Upper lobe of left lung (tissue), 6 donors: ENCODE measurements at places on chromosomes 1 and 21. TPM values are rescaled to one million over a fixed set of nuclear protein-coding genes. Genes with fewer than 3 reads are reported as not detected.

Gene TRIM62
- total RNA-seq: 5.8 TPM

Gene HES2
- total RNA-seq: 11.4 TPM

Gene FHAD1
- 45.8 TPM for total RNA-seq

- DNase-seq: no peak
Observed at GRCh38 chr21:15850645-15851044, 120.9 kb downstream of the USP25 start.

DNA sequence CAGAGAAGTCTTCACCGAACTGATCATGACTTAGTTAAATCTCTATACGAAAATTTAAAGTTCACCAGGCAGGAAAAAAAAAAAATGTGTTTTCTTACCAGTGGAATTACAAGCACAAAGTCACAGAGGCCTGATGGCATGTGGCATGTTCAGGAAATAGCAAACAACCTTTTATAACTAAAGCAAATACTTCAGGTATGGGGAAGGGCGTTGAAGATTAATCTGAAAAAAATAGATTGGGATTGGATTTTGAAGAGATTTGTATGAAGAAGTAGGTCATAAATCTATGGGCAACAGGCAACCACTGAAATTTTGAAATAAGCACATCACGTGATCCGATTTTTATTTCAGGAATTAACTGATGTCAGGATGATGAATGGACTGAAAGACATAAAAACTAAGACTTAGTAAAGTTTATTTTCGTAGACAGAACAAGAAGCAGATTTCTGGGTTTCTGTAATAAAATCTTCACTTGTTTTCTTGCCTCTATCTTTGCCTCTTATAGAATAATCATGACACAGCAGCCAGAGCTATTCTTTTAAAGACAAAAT lies 295.9 kb upstream of the ADGRL4 start:
- no peak for DNase-seq

DNA sequence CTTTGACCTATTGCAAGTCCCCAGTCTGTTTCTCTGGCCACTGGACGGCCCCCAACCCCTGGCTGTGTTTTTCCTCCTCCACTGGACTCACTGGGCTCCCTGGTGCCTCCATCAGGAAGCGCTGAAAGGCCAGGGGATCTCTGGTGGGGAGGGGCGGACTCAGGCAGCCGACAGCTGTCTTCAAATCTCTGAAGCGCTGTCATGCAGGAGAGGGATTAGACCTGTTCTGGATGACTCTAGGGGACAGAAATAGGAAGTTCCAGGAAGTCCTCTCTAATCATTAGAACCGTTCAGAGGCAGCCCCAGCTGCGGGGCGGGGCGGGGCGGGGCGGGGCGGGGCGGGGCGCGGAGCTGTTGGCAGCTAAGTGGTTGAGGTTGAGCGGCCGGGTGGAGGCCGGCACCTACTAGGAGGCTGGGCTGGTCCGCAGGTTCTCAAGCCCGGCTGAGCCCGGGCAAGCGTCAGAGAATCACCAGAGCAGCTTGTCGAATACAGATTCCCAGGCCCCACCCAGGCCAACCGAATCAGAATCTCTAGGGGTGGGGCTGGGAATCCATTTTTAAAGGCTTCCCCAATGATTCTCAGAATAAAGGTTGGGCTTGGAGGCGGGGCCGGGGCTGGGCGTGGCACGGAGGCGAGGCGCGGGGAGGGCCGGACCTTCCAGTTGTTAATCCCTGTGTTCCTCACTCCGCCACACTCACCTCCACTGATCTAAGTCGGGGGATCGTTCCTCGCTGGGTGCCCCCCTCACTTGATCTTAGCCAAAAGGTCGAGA lies 11.4 kb upstream of the PHLDA3 start:
- DNase-seq: peak; percentile 94

DNA sequence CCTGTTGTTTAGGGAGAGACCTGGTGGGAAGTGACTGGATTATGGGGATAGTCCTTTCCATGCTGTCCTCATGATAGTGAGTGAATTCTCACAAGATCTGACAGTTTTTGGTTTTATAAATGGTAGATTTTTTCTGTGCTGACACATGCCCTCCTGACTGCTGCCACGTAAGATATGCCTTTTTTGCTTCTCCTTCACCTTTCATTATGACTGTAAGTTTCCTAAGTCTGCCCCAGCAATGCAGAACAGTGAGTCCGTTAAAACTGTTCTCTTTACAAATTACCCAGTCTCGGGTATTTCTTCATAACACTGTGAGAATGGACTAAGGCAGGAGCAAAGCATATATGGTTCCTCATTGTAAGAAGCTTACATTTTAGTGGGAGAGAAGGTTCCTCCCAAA lies 1727.2 kb downstream of the NCAM2 start:
- DNase-seq: no peak

DNA sequence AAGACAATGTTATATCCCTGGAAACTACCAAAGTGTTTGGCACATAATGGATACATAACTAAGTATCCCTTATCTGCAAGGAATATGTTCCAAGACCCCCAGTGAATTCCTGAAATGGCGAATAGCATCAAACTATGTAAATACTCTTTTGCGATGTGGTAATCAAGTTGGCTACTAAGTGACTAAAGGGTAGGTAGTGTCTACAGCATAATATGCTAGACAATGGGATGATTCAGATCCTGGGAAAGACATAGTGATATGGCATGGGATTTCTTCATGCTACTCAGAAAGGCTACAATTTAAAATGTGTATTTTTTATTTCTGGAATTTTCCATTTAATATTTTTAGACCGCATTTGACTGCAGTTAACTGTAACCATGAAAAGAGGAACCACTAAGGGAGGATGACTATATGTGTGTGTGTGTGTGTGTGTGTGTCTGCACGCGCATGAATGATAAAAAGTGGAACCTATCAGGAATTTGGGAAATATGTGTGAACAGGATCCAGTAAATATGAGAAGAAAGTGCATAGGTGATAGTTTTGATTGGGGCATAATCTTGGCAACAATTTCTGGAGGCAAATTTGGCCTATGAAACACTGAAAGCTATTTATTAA lies 1899.9 kb downstream of the NCAM2 start:
- DNase-seq: no peak

GRCh38 chr1:16164213-16165072 lies 8.6 kb upstream of the EPHA2 start:
- no peak for DNase-seq

GRCh38 chr1:202584707-202585589 lies 125.3 kb downstream of the SYT2 start:
- DNase-seq: no peak
